ENCODE measurements at places on chromosomes 4 and X. TPM values are rescaled to one million over a fixed set of nuclear protein-coding genes. Genes with fewer than 3 reads are reported as not detected.

DNA sequence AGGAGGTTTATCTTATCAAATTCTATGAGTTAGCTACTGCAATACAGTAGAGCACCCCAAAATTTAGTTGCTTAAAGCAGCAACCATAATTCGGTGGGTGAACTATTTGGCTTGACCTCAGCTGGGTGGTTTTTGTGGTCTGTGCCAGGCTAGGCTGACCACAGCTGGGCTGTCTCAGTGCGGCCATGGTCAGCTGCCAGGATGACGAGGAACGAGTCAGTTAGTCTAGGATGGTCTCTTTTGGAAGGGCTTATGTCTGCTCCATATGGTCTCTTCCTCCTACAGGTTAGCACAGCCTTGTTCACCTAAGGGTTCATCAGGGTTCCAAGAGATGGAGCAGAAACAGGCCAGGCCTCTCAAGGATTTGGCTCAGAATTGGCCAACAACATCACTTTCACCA is 210.4 kb downstream of the PALLD start:
- H3K36me3 ChIP-seq, result no peaks in the 10 kb centered on the region
- H3K4me3 ChIP-seq, result no peak overlapping the region
- no peaks in the 10 kb centered on the region for H3K4me1 ChIP-seq

The BCORL1 gene
- total RNA-seq, result 5.3 TPM

DNA sequence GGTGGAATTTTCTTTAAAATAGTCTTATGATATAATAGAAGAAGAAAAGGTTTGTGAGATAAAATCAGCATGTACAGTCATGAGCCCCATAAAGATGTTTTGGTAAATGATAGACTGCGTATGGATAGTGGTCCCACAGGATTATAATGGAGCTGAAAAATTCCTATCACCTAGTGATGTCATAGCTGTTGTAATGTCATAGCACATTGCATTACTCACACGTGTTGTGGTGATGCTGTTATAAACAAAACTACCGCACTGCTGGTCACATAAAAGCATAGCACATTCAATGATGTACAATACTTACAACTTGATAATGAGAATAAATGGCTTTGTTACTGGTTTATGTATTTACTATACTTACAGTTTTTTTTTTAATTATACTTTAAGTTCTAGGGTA is 715.2 kb upstream of the HTR2C start:
- H3K4me3 ChIP-seq, result no peak overlapping the region
- H3K36me3 ChIP-seq, result no peaks in the 10 kb centered on the region
- H3K27ac ChIP-seq, result no peak overlapping the region

DNA sequence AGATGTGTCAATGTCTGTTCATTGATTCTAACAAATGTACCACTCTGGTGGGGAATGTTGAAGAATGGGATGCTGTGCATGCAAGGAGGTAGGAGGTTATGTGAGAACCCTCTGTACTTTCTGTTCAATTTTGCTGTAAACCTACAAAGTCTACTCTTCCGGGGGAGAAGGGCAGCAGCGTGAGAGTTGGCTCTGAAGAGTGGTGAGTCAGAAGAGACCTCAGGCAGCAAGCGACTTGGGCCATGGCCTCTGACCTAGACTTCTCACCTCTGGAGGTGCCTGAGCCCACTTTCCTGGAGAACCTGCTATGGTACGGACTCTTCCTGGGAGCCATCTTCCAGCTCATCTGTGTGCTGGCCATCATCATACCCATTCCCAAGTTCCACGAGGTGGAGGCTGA is 26.7 kb downstream of the MANBA start:
- DNase-seq, result no peak
- no peak overlapping the region for H3K27ac ChIP-seq
- H3K27me3 ChIP-seq, result no peaks in the 10 kb centered on the region
- peaks cover 8% of the 10 kb centered on the region for H3K4me1 ChIP-seq

DNA sequence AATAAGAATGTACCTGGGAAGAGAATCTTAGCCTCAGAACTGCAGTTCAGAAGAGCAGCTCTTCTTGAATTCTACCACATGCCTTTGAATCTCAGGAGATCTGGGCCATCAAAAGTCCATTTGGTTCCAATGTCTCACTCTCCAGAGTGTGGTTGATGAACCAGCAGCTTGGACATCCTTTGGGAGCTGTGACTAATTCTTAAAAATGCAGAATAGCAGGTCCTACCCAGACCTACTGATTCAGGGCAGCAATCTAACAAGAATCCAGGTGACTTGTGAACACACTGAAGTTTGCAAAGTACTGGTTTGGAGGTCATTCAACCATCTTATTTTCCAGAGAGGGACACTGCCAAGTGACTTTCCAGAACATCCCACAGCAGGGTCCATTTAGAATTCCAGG is 244.7 kb downstream of the PACRGL start:
- no peak overlapping the region for H3K4me3 ChIP-seq
- H3K27me3 ChIP-seq, result no peaks in the 10 kb centered on the region
- H3K4me1 ChIP-seq, result no peaks in the 10 kb centered on the region
- no peaks in the 10 kb centered on the region for H3K36me3 ChIP-seq

DNA sequence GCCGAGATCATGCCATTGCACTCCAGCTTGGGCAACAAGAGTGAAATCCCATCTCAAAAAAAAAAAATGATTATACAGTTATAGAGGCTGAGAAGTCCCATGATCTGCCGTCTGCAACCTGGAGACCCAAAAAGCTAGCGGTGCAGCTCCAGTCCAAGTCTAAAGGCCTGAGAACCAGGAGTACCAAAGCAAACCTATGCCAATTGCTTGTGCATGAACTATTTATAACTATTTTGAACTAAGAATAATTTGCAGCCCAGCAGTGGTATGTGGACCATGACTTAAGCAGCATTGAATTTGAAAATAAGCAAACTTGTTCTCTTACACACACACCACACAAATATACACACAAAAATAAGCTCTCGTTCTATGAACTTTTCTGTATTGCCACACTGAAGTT is 51.8 kb downstream of the TASL start:
- H3K36me3 ChIP-seq, result no peaks in the 10 kb centered on the region
- H3K27ac ChIP-seq, result no peak overlapping the region
- H3K4me3 ChIP-seq, result no peak overlapping the region
- no peaks in the 10 kb centered on the region for H3K4me1 ChIP-seq
- DNase-seq, result no peak

DNA sequence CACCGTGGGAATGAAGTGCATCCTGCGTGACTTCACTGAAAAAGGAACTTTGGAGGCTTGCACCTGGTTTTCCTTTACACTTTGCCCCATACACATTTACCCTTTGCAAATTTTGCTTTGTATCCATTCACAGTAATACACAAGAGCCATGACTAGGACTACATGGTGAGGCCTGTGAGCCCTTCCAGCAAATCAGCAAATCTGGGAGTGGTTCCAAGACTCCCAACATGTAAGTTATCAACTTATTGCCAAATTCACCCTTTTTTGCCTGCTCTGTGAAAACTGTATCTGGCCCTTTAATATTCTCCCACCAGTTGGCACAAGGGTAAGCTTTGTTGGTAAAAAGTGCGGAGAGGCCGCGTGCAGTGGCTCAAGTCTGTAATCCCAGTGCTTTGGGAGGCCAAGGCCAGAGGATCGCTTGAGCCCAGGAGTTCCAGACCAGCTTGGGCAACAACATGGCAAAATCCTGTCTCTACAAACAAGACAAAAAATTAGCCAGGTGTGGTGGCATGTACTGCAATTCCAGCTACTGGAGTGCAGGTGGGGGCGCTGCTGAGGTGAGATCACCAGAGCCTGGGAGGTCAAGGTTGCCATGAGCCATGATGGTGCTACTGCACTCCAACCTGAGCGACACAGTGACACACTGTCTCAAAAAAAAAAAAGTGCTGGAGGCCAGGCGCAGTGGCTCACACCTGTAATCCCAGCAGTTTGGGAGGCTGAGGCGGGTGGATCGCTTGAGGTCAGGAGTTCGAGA is 5.0 kb downstream of the PRMT9 start:
- no peak overlapping the region for H3K4me3 ChIP-seq
- no peaks in the 10 kb centered on the region for H3K27me3 ChIP-seq
- no peak overlapping the region for H3K27ac ChIP-seq
- peak; percentile 54 for DNase-seq

The SH3D19 gene
- not detected for total RNA-seq

The C4orf36 gene
- total RNA-seq, result not detected

GRCh38 chrX:19368576-19368975 is 24.8 kb downstream of the PDHA1 start:
- H3K27me3 ChIP-seq, result no peaks in the 10 kb centered on the region
- H3K4me3 ChIP-seq, result no peak overlapping the region
- H3K36me3 ChIP-seq, result no peaks in the 10 kb centered on the region
- no peak overlapping the region for H3K27ac ChIP-seq
- DNase-seq, result no peak

GRCh38 chr4:2649604-2650114 is 106.5 kb downstream of the TNIP2 start:
- H3K4me3 ChIP-seq, result no peak overlapping the region
- H3K36me3 ChIP-seq, result peaks cover 9% of the 10 kb centered on the region
- DNase-seq, result no peak
- H3K4me1 ChIP-seq, result no peaks in the 10 kb centered on the region
- H3K27me3 ChIP-seq, result no peaks in the 10 kb centered on the region
- H3K27ac ChIP-seq, result no peak overlapping the region

DNA sequence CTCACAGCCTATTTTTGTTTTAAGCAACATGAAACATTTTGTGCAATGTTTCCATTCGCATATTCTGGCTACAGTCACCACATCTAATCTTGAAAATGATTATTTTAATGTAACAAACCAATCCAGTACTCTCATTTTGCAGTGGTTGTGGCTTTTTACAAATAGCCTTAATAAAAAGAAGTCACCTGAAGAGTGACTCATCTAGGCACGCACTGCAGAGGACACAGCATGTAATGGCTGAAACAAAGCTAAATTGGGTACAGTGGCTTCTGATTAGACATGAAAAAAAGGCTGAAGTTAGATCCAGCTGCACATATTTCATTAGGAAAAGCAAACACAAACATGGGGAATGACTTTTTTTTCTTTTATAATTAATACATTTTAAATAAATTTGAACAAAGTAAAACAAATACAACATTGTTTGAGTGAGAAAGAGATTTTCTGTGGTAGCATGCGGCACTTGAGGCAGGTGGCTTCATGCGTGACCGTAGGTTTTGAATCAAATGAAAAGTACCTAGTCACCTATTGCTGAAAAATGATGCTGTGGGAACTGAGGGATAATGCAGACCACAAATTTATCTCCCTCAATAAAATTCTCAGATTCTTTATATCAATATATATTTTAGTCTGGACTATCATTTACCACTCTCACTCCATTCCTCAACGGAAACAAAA is 240.8 kb upstream of the DDX53 start:
- H3K36me3 ChIP-seq, result no peaks in the 10 kb centered on the region
- no peak overlapping the region for H3K27ac ChIP-seq
- H3K4me3 ChIP-seq, result no peak overlapping the region
- no peaks in the 10 kb centered on the region for H3K27me3 ChIP-seq
- DNase-seq, result no peak

GRCh38 chr4:11250510-11250909 is 178.2 kb downstream of the HS3ST1 start:
- no peaks in the 10 kb centered on the region for H3K27me3 ChIP-seq
- H3K36me3 ChIP-seq, result no peaks in the 10 kb centered on the region
- H3K27ac ChIP-seq, result no peak overlapping the region
- no peak overlapping the region for H3K4me3 ChIP-seq
- H3K4me1 ChIP-seq, result no peaks in the 10 kb centered on the region
- DNase-seq, result no peak

- no peak for DNase-seq
- no peaks in the 10 kb centered on the region for H3K36me3 ChIP-seq
- H3K4me3 ChIP-seq, result no peak overlapping the region
- no peak overlapping the region for H3K27ac ChIP-seq
Measured at GRCh38 chr4:47814618-47815295, 23.1 kb downstream of the CORIN start.

- H3K27me3 ChIP-seq, result no peaks in the 10 kb centered on the region
- no peaks in the 10 kb centered on the region for H3K4me1 ChIP-seq
- no peaks in the 10 kb centered on the region for H3K36me3 ChIP-seq
- H3K27ac ChIP-seq, result no peak overlapping the region
- H3K4me3 ChIP-seq, result no peak overlapping the region
Measured at GRCh38 chrX:144253356-144253755, 369.5 kb downstream of the UBE2NL start.

DNA sequence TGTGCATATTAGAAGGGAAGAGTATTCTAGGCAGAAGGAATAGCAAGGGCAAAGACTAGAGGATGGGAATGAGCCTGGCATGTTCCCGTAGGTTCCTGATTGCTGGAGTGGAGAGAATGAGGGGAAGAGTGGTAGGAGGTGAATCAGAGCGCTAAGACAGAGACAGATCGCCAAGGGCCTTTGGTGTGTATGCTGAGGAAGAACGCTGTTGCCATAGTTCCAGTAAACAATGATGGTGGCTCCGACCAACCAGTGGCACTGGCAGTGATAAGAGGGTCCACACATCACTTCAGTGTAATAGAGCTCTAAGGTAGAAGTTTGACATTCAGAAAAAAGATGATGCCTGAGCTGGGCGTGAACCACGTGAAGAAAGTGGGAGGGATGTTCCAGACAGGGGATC is 966 bp downstream of the TBC1D25 start:
- H3K4me3 ChIP-seq, result peak overlapping the region; percentile 71
- H3K27me3 ChIP-seq, result no peaks in the 10 kb centered on the region
- H3K4me1 ChIP-seq, result peaks cover 10% of the 10 kb centered on the region

The TCEAL6 gene
- not detected for total RNA-seq

DNA sequence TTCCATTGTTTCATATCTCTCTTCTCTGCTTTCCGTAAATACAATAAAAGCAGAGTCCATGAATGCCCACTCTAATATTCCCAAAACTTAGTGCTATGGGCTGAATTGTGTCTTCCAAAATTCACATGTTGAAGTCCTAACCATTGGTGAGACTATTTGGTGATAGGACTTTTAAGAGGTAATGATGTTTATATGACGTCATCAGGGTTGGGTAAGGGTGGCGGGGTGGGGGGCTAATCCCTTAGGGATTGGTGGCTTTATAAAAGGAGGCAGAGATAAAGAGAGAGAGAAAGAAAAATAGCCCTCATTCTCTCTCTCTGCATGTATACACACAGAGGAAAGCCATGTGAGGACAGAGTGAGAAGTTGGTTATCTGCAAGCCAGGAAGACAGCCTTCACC is 722.2 kb downstream of the DMD start:
- H3K27me3 ChIP-seq, result no peaks in the 10 kb centered on the region
- H3K27ac ChIP-seq, result no peak overlapping the region

DNA sequence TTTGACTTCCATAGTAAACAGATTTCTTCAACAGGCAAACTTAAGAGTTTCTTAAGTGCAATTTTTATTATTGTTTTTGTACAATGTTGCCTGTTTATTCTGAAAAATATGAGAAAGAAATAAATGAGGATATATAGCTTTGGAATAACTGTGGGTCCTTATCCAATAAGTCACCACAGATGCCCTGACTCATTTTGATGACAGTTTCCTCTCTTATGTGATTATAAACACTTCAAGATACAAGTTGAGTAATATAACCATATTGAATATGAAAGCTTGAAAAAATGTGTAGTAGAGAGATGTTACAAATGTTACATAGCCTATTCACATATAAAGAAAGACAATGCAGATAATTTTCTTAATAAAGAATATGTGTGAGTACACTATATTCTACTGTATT is 931.6 kb downstream of the RAPGEF2 start:
- no peaks in the 10 kb centered on the region for H3K36me3 ChIP-seq
- no peaks in the 10 kb centered on the region for H3K27me3 ChIP-seq
- no peak overlapping the region for H3K4me3 ChIP-seq
- H3K4me1 ChIP-seq, result no peaks in the 10 kb centered on the region
- no peak for DNase-seq
- H3K27ac ChIP-seq, result no peak overlapping the region
